AG09309 (cell line): ENCODE measurements at places on chromosomes 7 and 10.

DNA sequence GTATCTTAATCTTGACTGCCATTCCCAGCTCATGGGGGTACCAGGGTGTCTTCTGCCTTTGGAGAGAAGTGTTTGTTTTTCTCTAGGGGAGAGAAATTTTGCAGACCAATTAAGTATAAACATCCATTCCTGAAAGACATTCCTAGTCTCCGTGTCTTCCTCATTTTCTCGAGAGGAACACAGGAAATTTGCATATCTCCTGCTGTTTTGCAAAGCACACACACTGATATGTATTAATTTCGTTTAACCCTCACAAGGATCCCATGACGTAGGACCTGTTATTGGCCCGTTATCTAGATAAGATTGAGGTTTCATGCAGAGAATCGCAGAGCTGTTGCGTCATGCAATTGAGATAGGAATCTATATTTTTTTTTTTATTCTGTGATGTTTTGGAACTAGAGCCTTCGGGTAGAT lies 944 bp downstream of the RHBDD2 start:
- DNase-seq: no peak

DNA sequence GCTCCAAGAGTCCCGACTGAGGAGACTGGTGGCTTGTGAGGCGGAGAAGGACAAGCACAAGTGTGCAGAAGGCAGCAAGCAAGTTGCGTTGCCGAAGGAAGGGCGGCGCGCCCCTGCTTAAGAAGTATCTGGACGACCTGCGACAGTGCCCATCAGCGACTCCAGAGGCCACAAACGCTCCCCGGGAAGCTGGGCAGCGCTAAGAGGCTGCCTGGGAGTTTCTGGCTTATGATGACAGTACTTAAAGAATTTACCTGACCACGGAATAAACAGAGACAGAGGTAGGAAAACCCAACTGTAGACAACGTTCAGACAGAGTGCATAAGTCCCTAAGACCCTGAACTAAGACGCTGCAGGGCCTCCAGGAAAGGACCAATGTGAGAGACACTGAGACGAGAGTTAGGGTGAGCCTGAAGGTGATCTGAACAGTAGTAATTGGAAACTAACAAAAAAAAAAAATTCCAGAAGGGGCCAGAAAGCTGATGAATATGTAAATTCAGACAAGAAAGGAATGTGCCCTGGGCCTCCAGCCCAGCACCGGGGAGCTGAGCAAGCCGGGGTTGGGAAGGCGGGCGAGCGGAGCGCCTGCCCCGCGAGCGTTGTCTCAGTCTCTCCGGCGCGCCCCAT lies 1.0 kb downstream of the OSBPL3 start:
- DNase-seq: no peak

DNA sequence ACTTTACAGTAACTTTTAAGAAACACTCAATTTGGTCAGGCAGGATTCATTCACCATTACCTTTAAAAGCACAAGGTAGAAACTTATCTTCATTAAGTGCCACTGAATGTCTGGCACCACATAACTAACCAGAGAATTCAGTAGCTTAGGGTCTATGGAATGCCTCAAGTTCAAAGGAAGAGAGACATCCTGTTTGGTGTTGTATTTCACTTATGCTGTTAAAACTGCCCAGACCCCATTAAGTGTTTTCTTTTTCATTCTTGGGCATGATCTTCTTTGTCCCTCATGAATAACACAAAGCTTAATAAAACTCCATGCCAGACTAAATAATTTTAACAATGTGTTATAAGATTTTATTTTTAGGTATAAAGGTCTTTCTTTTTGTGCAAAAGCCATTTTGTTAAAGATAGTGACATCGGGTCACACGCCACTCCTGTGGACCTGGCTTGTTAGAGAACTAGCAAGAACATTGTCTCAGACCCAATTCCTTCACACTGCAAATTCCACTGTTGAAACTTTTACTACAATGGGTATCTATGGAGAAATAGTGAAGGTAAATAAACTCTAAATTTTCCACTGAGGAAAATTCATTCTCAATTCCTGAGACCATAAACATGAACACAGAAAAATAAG lies 221.0 kb downstream of the TWIST1 start:
- DNase-seq: no peak

- DNase-seq: no peak
Measured at GRCh38 chr7:45267262-45267661, 109.7 kb downstream of the RAMP3 start.

DNA sequence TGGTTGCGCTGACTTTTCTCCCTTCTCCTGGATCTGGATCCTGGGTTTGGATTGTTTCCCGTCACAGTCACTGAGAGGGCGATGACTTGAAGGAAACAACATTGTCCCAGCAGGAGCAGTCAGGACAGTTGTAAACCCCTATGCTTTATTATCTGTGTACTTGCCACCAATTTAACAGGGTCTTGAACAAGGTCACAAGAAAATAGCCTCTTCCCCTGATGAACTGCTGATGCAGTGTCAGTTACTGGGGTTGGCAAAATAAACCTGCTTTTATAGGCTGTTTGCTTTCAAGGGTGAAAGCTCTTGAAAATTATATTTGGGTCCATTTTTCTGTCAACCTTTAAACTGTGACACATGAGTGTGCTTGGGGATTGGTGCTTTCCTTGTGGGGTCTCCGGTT lies 238.9 kb downstream of the ACTR3B start:
- DNase-seq: no peak

- DNase-seq: peak; percentile 58
Measured at GRCh38 chr7:46859963-46860475, 721.9 kb downstream of the TNS3 start.

- DNase-seq: no peak
Measured at GRCh38 chr7:148327379-148327778, 263.2 kb upstream of the C7orf33 start.

- no peak for DNase-seq
Measured at GRCh38 chr10:96013956-96014355, 29.4 kb upstream of the CCNJ start.

DNA sequence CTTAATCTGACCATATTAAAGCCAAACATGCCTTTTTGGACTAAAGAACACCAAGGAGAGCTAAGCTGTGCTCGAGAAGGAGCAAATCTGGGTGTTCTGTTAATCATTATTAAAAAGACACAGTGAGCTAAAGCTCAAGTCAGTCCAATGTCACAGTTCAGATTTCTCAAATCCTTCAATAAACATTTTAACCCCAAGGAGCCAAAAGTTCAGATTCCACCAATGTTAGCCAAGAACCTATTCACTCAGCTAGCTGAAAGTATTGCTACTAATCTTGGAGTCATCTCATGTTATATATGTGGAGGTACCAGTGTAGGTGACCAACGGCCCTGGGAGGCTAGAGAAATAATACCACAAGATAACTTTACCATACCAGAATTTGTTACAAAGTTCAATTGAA lies 14.5 kb upstream of the ZNF33B start:
- DNase-seq: no peak

DNA sequence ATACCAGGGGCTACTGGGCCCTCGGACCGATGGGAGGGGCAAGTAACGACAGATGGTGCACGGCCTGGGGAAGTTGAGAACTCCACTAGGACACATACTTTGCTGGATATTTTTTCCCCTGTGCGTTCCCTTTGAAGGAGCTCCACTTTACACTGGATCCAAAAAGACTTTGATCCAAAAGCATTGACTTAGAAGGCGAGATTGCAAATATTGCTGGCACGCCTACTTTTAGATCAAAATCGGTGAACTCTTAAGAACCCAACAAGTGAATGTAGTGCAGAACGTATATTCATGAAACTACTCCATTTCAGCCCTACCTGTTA lies 436 bp upstream of the SLC25A13 start:
- DNase-seq: no peak

DNA sequence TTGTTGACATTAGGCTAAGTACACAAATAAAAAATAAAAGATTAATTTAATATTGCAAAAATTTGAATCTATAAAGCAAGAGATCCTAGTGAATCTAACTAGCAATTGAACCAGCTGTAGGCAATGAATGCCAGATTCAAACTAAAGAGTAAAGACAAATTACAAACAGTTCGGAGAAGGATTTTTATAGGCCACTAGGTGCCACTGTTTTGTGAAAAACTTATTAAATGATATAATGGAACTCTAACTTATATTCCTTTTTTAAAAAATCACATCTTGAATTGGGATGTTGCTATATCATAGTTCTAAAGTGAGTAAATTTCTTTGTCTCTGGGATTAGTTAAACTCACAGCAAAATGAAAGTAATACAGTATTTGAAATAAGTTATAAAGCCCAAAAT lies 39.1 kb upstream of the GNAI1 start:
- DNase-seq: no peak

GRCh38 chr10:12081879-12082557 lies 13.3 kb downstream of the DHTKD1 start:
- DNase-seq: no peak

DNA sequence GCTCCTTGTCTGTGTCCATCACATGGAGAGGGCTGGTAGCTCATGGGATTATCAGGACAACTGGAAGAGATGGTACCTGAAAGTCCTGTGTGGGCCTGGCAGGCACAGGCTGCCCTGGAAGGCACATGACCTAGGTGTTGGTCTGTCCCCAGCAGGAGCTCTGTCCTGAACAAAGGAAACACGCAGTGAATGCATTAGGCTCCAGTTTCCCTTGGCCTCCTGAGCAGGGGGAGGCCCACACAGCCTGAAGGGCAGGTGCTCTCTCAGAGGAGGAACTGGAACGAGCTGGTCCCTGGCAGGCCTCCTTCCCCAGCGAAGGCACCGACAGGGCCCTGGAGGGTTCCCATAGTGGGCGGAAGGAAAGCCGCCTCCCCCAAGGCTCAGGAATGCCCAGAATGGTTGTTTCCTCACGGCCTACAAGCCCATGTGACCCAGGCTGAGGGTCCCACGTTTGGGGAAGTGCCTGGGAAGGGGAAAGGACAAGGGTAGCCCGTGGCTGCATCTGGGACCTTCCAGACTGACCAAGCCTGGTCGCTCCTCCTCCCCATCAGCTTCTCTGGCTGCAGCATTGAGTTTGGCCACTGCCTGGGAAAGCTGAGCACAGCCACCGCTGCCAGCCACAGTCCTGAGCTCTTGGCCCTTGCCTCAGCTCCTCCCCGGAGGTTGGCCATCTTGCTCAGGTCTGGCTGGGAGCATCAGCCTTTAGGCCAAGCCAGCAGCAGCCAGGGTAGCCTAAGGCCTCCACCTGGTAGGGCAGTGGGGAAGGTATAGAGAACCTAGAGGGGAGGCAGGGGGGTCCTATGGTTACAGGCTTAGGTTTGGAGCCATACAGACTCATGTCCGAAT lies 21.8 kb downstream of the CXCL12 start:
- no peak for DNase-seq

GRCh38 chr7:36393826-36394225 lies 4.2 kb downstream of the ANLN start:
- DNase-seq: no peak

DNA sequence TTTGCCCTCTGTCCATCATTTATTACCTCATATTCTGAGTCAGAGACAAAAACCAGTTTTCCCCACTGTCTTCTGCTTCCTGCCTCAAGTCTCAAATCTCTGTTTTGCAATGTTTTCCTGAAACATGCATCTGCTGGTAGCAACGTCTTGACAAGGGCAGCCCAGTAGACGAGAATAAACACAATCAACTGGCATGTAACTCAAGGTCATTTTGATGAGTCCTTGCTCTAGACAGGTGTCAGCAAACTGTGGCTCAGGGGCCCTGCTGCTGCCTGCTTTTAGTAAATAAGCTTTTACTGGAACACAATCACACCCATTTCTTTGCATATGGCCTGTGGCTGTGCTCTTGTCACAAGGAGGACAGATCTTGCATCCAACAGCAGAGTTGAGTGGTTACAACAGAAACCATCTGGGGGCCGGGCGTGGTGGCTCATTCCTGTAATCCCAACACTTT lies 59.8 kb downstream of the ITIH5 start:
- DNase-seq: no peak

GRCh38 chr7:27677912-27678612 lies 15.4 kb upstream of the HIBADH start:
- DNase-seq: peak; percentile 88

- DNase-seq: no peak
Measured at GRCh38 chr10:49144058-49144720, 10.4 kb upstream of the FAM170B start.

DNA sequence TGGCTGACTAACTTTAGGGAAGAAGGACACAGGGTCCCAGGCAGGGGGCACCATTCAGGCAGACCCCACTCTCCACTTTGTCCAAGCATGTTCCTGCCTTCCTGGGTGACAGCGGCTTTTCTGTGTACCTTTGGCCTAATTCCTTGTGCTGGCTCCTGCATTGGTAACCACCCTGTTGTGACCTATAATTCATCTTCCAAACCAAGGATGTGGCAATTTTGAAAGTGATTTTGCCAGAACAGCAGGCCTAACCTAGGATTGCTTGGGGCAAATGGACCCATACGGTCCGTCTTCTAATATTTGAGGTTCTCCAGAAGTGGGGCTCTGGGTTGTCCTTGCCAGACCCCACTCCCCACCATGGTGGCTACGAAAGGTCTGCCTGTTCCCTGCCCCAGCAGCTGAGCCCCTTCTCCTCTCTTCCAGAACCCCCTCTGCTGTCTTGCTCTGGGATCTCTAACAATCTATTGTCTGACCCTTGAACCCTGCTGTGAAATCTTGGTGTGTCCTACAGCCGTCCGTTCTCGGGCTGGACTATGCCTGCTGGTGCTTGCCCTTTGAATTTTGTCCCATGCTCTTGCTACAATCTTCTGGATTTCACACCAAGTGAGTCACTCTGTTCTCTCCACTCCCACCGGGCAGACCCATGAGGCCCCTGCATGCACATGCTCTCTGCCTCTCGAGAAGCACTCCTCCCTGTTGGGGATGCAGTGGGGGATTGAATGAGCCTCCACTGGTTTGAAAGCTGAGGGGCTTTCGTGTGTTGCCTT lies 316.0 kb downstream of the CXCL12 start:
- no peak for DNase-seq

DNA sequence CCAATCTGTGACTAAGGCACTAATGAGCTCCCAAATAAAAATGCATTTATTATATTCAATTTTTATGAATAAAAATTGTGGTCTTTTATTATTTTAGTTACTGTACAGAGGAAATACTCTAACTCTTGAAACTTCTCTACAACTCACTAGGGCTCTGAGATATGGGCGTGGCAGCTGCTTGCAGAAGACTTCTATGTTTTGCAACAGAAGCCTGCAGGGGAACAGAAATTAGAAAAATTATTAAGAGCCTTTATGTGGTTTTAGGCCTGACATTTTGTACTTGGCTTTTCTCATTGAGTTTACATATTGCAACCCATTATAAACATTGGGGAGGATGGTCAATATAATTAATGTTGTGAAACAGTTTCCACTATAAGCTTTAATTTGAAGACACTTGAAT lies 581.4 kb downstream of the TNS3 start:
- no peak for DNase-seq

GRCh38 chr7:75772081-75773077 lies at the start of gene CCL26:
Gene CCL26, minus strand, starts transcription at chr7:75772211. Its CDS starts 35 bp downstream, at chr7:75772176.
- peak; percentile 87 for DNase-seq

DNA sequence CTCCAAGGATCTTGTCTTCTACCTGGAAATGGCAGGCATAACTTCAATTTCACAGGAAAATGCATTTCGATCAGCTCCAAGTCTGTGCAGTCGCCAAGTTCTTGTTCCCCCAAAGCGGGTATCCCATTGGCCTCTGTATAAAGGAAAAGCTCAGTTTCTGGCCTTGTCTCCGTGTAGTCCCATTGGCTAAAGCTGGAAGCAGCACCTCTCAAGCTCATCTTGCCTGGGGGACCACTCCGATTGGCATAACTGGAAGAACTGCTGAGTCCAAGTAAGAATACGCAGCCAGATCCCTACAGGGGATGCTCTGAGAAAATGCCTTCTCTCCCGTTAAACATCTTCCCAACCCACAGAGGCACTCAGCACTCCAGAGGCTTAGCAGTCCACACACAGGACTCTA lies 205.2 kb downstream of the GFRA1 start:
- no peak for DNase-seq
